ENCODE measurements at places on chromosomes 1 and 21.

DNA sequence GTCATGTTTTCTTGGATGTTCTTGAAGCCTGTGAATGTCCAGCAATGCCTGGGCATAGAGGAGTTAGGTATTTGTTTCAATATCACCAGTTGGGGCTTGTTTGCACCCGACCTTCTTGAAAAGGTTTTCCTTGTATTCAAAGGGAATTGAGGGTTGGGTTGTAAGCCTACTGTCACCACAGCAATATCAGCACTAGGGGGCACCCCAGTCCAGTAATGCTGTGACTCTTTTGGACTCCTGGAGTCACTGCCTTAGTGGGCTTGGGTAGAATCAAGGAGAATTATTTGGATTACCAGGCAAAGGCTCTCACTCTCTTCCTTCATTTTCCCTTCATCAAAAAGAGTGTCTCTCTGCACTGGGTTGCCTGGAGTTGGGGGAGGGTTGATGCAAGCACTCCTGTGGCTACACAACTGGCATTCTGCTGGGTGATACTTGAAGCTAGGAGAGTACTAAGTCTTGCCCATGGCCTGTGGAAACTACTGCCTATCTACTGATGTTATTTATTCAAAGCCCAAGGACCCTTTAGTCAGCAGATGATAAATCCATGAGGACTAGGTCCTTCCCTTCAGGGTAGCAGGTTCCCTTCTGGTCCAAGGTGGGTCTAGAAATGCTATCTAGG lies 34.5 kb downstream of the OR10R2 start:
- peak; percentile 13 for DNase-seq

- no peak for DNase-seq
Measured at GRCh38 chr1:44090429-44091252, 28.0 kb upstream of the KLF17 start.

GRCh38 chr1:223137455-223138085 lies 5.5 kb downstream of the TLR5 start:
- DNase-seq = peak; percentile 85

- DNase-seq = no peak
Measured at GRCh38 chr1:93617670-93618499, 63.8 kb downstream of the BCAR3 start.

GRCh38 chr21:34544032-34544496 lies 32.1 kb upstream of the KCNE1 start:
- peak; percentile 93 for DNase-seq

- DNase-seq = peak; percentile 2
Measured at GRCh38 chr1:152495066-152495675, 15.4 kb upstream of the LCE5A start.

DNA sequence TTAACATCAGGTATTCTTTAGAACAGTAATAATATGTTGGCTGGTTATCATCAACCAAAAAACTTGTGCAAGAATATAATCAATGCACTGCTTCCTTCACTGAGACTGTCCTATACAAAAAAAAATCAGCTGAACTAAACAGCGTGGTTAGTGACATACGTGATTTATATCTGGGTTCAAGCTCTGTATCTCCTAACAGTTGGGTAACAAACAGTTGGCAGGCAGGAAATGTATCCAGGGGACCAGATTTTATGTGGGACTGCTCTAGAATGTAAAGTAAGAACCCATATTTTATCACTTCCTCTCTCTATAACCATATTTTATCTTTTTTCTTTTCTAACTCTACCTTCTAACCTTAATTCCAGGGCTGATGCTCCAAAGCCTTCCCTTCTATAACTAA lies 8.0 kb downstream of the ACBD6 start:
- DNase-seq = no peak

GRCh38 chr21:46286648-46287002 lies 483 bp downstream of the YBEY start:
- DNase-seq = no peak

GRCh38 chr1:45880930-45881329 lies 77.5 kb downstream of the MAST2 start:
- peak; percentile 38 for DNase-seq

Data from choroid plexus epithelial cell (primary cell).